ENCODE measurements at places on chromosomes 11 and 22.

- DNase-seq = no peak
Measured at GRCh38 chr22:22673628-22674027, 29.2 kb downstream of the GGTLC2 start.

DNA sequence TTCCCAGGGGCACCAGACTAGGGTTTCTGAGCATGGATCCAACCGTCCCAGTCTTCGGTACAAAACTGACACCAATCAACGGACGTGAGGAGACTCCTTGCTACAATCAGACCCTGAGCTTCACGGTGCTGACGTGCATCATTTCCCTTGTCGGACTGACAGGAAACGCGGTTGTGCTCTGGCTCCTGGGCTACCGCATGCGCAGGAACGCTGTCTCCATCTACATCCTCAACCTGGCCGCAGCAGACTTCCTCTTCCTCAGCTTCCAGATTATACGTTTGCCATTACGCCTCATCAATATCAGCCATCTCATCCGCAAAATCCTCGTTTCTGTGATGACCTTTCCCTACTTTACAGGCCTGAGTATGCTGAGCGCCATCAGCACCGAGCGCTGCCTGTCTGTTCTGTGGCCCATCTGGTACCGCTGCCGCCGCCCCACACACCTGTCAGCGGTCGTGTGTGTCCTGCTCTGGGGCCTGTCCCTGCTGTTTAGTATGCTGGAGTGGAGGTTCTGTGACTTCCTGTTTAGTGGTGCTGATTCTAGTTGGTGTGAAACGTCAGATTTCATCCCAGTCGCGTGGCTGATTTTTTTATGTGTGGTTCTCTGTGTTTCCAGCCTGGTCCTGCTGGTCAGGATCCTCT is 709 bp downstream of the MRGPRX4 start:
- DNase-seq = no peak

GRCh38 chr11:61034111-61034510 is 62.6 kb downstream of the CD6 start:
- no peak for DNase-seq

- DNase-seq = no peak
Measured at GRCh38 chr22:23203452-23204124, 23.3 kb downstream of the BCR start.

DNA sequence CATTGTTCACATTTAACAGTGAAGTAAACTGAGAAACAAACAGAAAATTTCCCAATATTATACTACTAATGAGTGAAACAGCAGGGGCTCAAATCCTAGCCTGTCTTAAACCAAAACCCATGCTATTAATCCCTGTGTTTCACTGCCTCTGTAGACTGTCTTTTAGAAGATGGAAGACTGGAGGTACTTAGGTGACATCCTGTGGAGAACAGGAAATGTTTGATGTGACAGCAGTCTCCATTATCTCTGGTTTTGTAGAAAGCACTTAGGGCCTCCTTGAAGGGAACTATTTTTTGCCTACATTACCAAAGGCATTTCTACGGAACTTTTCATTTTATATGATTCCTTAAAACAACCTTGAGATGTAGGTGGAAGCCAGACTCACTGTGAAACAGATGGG is 288.1 kb upstream of the SORL1-AS1 start:
- DNase-seq = no peak

GRCh38 chr11:66272596-66272995 is 4.2 kb downstream of the RAB1B start:
- DNase-seq = no peak

DNA sequence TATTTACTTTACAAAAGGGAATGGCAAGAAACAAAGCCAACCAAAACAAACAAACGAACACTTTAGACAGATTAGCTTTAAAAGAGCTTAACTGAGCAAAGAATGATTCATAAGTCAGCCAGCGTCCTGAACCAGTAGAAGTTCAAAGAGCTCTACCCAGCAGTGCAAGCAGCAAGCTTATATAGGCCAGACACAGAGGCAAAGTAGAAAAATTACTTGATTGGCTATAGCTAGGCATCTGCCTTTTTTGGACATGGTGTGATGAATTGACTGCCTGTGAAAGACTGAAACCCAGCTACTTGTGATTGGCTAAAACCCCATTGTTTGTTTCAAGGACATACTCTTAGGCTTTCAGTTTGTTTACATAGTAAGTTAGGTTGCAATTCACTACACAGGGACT is 2120.0 kb upstream of the RAG2 start:
- no peak for DNase-seq

DNA sequence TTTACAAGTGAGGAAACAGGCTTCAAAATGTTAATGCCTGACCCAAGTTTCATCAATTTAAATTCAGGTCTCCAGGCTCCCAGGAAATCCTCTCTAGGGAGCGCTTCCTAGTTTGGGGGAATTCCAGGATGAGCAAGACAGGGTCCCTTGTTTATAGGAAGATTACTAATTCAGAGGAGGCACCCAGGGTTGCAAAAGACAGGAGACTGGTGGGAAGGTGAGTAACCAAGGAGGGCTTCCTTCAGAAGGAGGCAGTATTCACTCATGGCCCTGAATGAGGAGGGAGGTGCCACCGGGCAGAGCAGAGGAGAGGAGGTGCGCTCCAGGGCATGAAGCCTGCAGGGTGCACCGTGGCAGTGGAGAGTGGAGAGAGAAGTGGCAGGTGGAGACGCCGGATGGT is 1.6 kb downstream of the TMEM132A start:
- DNase-seq = no peak
